NCI-H2029 (cell line): ENCODE measurements at places on chromosomes 7 and 10.
A peak's percentile ranks its signal among the peaks of the same experiment; 100 is the strongest.

GRCh38 chr7:38554586-38554985 lies 76.6 kb downstream of the AMPH start:
- no peak for DNase-seq

GRCh38 chr7:133059263-133059662 lies 22.6 kb downstream of the CHCHD3 start:
- DNase-seq, result no peak

- DNase-seq, result no peak
Measured at GRCh38 chr7:52498366-52498765, 537.1 kb upstream of the POM121L12 start.

DNA sequence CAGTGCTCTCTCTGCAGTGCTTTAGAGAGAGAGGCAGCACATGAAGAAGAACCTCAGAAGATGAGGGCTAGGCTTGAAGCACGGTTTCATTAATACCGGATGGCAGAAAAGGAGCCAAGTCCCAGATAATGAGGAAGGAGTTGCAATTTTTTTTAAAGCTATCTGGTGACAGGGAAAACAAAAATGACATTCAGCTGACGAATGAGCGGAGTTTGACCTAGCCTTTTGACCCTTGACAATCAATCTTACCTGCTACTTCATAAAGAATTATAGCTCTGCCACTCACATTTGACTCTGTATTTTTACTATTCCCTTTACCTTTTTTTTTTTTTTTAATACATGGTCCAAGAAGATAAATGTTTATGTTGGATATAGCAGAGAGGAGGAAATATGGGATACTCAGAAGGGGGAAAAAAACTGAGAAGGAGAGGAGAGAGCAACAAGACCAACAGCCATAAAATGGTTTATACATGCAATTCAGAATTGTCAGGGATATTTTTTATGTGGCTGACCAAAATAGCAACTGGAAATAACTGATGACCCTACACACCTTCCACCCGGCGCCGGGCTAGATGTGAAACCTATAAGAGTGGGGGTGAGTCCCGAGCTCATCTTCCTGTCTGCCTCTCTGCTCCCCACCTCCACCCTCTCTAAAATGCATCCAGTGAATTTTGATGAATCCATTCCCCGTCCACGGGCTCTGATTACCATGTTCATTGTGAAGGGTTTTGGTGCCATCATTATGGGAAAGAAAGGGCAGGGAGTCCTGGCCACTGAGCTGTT lies 274.4 kb upstream of the YAE1 start:
- no peak for DNase-seq

- DNase-seq, result peak; percentile 25
Measured at GRCh38 chr7:76296743-76297740, 5.4 kb upstream of the HSPB1 start.

DNA sequence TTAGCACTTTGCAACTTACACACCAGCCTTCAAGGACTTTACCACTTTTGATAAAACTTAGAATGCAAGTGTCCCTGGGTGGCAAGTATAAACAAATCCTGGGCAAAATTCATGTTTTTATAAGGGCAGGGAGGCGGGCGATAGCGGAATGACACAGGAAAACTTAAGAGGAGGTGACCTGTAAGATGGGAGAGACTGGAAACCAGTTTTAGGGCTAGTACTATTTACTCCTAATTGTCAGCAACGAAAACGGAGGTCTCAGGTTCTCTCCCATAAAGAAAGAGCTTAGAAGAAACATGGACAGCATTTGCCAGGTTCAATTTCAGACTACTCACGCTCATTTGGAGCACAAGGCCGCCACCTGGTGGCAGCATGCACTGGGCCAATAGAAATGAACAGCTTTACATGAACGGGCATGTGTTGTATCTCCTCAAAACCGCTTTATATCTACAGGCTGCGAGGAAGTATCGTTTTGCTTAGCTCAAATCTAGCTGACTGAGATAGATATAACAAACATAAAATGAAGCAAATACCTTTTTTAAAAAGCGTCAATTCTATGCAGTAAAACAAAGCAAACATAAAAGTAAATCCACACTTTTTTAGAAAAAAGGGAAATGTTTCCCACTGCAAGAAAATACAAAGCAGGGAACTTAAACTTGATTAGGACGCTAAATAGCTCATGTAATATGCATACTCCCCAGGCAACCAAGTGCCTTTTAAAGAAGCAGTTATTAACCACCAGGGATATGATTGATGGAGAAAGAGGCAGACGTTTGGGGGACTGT lies 37.6 kb upstream of the SVOPL start:
- peak; percentile 77 for DNase-seq

GRCh38 chr7:69192134-69192533 lies 406.1 kb upstream of the AUTS2 start:
- no peak for DNase-seq

DNA sequence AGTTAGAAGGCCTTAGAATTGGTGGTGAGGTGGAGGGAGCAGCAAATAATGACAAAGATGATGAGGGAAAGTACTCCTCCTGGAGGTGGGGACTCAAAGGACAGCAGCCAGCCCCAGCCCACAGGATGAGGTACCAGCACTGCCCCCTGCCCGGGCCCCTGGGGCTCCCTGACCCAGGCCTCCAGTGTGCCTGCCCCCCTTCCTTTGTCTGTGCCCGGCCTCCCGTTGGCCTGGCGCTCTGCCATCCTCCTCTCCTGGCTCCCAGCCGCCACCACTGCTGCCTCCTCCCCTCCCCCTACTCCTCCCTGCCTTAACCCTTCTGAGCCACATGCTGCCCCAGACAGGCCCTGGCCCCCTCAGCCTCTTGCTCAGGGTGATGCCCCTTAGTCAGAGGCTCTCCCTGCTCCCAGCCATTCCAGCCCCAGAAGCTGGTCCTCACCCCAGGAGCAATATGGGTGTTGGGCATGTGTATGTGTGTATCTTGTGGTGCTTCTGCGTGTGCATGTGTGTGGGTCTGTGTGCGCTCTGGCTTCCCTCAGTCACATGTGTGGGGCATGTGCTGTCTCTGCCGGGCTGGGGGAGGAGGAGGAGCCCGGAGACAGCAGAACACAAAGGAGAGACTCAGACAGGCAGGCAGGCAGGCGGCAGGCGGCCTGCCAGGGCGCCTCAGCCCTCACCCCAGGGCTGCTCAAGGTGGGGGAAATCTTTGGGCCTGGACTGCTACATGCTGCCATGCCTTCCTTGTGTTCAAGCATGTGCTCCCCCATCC lies 2.6 kb downstream of the LDB1 start:
- DNase-seq, result peak; percentile 48

DNA sequence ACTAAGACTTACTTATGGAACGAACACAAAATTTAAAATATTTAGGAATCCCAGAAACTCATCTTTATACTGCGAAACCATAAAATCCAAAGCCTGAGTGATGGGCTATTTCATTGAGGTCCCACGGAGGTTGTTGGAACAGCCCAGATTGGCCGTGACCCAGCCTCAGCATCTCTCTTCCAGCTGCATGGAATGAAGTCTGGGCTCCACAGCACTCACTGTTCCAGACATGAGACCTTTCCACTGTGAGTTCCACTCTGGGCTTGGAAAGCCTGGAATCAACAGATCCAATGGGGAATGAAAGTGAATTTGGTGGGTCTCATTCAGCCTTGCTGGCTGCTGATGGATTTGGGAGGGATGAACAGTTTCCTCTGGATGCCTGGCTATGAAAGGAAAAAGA lies 184.9 kb downstream of the EMX2 start:
- DNase-seq, result no peak
